ENCODE measurements at places on chromosomes 1 and 21.

DNA sequence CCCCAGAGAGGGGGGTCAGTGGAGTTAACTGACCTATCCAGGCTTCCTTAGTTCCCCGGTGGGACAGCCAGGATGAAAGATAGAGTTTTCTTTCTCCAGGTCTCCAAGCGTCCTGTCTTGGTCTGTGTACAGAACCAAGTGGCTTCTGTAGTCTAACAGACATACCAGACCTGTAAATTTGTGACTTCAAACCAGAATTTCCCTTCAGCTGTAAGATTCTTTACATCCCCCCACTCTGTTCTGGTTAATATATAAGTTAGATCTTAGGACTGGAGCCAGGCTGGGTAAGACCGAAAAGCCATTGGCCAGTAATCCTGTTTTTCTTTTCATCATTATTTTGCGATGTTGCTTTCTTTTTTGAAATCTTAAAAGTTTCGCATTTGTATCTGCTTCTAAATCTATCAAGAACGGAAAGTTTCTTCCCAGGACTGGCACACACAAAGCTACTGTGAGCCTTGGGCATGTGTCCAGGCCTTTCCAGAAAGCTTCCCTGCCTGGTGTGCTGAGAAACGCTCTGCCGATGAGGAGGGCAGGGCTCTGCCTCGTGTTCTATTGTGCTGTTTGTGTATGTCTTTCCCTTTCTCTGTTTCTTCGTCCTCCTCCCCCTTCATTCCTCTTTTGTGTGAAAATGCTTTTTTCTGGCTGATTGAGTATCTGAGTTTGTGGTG is 72.3 kb downstream of the RGL1 start:
- no peak for DNase-seq
- no peak overlapping the region for H3K4me3 ChIP-seq
- H3K36me3 ChIP-seq, result no peaks in the 10 kb centered on the region
- H3K27me3 ChIP-seq, result no peaks in the 10 kb centered on the region
- peaks cover 16% of the 10 kb centered on the region for H3K4me1 ChIP-seq
- H3K27ac ChIP-seq, result no peak overlapping the region

DNA sequence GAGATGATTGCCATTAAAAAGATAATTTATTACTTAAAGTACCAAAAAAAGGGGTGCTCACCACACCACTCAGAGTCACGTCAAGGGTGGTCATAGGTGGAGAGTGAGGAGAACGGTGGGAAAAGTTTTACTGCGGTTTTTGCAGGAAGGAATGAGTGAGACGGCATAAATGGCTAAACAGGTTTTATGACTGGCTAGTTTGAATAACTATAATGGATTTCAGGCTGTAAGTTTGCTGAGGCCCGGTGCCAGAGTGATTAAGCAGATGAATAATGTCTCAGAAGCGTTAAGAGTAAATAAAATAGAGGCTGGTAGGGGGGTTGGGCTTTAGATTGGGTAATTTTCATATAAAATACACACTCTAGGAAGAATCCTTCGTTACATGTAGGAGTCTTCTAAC is 1337.8 kb downstream of the AMY1C start:
- peak overlapping the region; percentile 72 for H3K27ac ChIP-seq
- peak; percentile 43 for DNase-seq
- H3K4me3 ChIP-seq, result no peak overlapping the region
- H3K4me1 ChIP-seq, result peaks cover 23% of the 10 kb centered on the region

DNA sequence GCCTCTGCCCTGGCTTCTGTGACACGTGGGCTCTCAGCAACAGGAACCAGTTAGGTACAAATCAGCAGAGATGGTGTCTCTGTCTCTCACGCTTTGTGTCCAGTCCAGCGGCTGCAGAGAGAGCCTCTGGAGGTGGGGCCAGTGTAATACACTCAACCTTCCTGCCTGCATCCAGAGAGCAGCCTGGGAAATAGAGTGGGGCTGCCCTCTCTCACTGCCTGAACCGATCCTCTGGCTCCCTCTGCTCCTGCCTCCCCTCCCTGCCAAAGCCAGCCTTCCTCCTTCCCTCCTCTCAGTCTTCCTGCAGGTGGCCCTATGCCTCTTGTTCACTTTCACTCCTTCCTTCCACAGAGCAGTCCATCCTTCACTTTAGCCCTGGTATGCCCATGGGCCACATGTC is at the start of gene ZNF648:
Gene ZNF648, minus strand, starts transcription at position 119 of the 400 bp plus-strand sequence. CDS start 3,702 bp downstream, outside the sequence.
- no peak within 1 kb of the TSS for H3K4me3 ChIP-seq
- DNase-seq, result no peak
- H3K27me3 ChIP-seq, result peaks cover 75% of the 10 kb centered on the region
- H3K27ac ChIP-seq, result no peak within 1 kb of the TSS
- no peaks in the 10 kb centered on the region for H3K36me3 ChIP-seq

DNA sequence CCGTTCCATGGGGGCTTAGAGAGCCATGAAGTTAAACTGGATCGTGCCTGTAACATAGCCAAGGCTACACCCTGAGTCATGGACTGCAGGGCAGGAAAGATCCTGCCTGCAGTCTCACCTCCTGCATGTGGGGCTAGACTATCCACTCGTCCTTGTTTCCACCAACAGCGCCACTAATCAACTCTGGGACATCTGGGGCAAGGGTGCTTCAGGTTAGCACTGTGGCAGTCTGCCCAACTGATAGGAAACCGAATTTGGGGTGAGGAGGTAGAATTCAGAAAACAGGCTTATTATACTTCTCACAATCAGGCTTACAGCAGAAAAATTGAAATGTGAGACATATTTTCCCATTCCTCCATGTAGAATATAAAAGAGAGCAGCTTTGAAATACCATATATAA is 85.2 kb upstream of the ADAM30 start:
- H3K27me3 ChIP-seq, result no peaks in the 10 kb centered on the region
- H3K4me1 ChIP-seq, result no peaks in the 10 kb centered on the region
- peaks cover 12% of the 10 kb centered on the region for H3K36me3 ChIP-seq
- no peak for DNase-seq

Data from PC-9 (cell line).